Right lobe of liver (tissue), 6 donors: ENCODE measurements at places on chromosomes 16 and 17. TPM values are rescaled to one million over a fixed set of nuclear protein-coding genes. Genes with fewer than 3 reads are reported as not detected.

MYH13 gene
- total RNA-seq, result not detected

CDYL2 gene
- total RNA-seq, result 9.8 TPM

FOXO3B gene
- 0.49 TPM for total RNA-seq

ENPP7 gene
- 43.2 TPM for total RNA-seq

FAM20A gene
- total RNA-seq, result 86.0 TPM

KRT24 gene
- total RNA-seq, result not detected

DNA sequence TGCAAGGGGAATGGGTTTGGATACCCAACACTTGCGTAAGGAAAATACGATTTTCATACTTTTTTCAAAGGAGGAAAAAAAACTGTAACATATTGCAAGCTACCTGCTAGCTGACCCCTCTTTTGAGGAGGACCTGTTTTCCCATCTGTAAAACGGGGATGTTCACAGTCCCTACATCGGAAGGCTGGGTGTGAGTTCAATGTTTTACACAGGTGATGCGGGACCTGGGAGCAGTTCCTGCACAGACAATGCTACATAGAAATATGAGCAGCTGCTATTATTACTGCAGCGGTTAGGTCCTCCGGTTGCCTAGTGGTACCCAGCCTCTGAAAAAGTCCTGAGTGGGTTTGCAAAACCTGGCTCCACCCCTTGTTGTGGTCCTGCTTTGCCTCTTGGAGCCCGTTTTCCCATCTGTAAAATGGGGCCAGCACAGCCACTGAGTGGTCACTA is 3.5 kb downstream of the SOCS1 start:
- no peak overlapping the region for H3K4me3 ChIP-seq
- H3K27me3 ChIP-seq, result no peaks in the 10 kb centered on the region
- H3K36me3 ChIP-seq, result no peaks in the 10 kb centered on the region
- H3K27ac ChIP-seq, result no peak overlapping the region
- DNase-seq, result no peak

DNA sequence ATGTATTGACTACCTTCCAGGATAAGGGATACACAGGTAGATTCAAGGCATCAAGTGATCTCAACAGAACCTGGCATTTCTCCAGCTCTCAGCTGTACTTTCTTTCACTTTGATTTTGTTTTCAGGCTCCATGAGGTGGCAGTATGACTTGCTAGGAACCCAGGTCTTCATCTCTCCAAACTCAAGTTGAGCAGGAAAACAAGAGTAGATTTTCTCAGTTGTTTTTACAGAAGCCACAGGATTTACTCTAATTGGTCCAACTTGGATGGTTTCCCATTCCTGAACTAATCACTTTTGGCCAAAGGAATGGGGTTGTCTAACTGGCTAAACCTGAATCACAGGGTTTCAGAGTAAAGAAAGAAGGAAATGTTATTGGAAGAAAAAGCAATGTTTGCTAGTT is 146.6 kb downstream of the TRIM37 start:
- H3K4me3 ChIP-seq, result no peak overlapping the region
- H3K27ac ChIP-seq, result no peak overlapping the region
- H3K27me3 ChIP-seq, result no peaks in the 10 kb centered on the region
- H3K4me1 ChIP-seq, result no peaks in the 10 kb centered on the region

DNA sequence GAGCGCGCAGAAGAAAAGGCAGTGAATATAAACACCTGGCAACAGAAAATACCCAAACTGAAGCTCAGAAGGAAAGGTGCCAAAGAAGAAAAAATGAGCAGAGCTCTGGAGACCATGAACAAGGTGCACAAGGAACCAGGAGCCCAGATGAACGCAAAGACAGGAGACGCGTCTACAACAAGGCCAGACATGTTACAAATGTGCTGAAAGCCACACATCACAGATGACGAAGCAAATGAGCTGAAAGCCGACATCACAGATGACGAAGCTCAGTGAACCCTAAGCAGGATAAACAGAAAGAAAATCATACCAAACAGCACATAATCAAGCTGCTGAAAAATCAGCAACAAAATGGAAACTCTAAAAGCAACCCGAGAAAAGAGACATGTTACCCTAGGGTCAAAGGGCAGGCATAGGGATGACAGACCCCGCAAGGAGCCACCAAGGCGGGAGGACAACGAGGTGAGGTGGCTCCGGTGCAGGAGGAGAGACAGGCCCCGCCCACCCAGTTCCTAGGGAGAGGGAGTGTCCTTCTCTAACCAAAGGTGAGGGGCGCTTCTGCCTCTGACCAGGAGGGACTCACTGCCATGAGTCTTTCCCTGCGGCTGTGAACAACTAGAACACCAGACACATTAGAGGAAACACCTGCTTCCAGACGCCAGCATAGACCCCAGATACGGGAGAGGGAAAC is 39.1 kb downstream of the CCDC57 start:
- H3K4me1 ChIP-seq, result peaks cover 5% of the 10 kb centered on the region
- no peak overlapping the region for H3K4me3 ChIP-seq
- H3K27me3 ChIP-seq, result no peaks in the 10 kb centered on the region
- H3K36me3 ChIP-seq, result peaks cover 4% of the 10 kb centered on the region

- no peak overlapping the region for H3K4me3 ChIP-seq
- H3K4me1 ChIP-seq, result no peaks in the 10 kb centered on the region
- no peak for DNase-seq
- no peaks in the 10 kb centered on the region for H3K27me3 ChIP-seq
- H3K27ac ChIP-seq, result no peak overlapping the region
Observed at GRCh38 chr17:17518951-17519350, 22.8 kb upstream of the RASD1 start.

- H3K27ac ChIP-seq, result no peak overlapping the region
- no peak overlapping the region for H3K4me3 ChIP-seq
- peaks cover 68% of the 10 kb centered on the region for H3K36me3 ChIP-seq
Observed at GRCh38 chr16:71734511-71734910, 10.0 kb upstream of the PHLPP2 start.

DNA sequence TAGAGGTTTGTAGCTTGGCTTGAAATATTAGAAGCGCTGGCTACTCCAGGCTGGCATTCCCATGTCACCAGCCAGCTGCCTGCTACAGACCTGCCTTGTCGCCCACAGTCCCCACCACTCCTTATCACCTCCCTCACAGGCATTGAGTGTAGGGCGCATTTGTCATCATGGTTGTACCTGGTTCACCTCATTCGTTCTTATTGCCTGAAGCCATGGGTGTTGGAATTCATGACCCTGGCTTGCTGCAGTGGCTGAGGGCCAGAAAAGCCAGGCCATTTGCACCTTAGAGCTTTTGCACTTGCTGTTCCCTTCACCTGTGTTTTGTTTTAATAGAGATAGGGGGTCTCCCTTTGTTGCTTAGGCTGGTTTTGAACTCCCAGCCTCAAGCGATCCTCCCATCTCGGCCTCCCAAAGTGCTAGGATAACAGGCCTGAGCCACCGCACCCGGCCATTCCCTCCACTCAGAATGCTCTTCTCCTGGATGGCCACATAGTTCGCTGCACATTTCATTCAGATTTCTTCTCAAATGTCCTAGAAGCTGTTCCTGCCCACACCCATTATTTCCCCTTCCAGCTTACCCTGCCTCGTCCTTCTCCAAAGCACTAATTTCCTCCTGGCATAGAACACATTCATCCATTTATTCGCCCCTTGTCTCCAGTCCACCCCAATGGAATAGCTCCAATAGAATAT is 97.6 kb downstream of the C16orf78 start:
- H3K27me3 ChIP-seq, result no peaks in the 10 kb centered on the region
- no peak overlapping the region for H3K4me3 ChIP-seq
- H3K36me3 ChIP-seq, result no peaks in the 10 kb centered on the region
- DNase-seq, result no peak

- H3K4me1 ChIP-seq, result no peaks in the 10 kb centered on the region
- H3K4me3 ChIP-seq, result no peak overlapping the region
- no peaks in the 10 kb centered on the region for H3K27me3 ChIP-seq
- no peak for DNase-seq
Observed at GRCh38 chr17:29847527-29848400, 82.3 kb downstream of the SSH2 start.

DNA sequence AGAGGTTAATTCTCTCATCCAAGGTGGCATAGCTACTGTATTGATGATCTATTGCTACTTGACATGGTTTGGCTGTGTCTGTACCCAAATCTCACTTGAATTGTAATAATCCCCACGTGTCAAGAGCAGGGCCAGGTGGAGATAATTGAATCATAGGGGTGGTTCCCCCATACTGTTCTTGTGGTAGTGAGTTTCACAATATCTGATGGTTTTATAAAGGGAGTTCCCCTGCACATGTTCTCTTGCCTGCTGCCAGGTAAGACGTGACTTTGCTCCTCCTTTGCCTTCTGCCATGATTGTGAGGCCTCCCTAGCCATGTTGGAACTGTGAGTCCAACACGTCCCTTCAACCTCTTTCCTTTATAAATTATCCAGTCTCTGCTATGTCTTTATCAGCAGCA is 22.9 kb upstream of the CPPED1 start:
- no peak overlapping the region for H3K27ac ChIP-seq
- no peaks in the 10 kb centered on the region for H3K36me3 ChIP-seq
- H3K4me3 ChIP-seq, result no peak overlapping the region
- no peak for DNase-seq

DNA sequence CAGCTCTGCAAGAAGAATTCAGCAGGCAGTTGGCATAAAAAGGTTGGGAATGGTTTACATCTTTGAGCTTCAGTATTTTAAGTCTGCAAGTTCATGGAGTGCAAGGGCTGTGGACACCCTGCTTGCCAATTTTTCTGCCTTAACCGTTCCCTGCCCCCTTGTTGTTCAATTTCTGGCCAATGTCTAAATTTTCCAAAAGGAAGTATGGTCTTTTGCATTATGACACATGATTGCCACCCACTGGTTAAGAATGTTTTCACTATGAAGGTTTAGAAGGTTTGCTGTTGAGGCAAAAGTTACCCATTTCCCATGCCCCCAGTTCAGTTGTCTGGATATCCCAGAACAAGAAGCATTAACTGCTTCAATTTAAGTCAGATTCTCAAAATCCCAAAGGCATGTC is 441.9 kb downstream of the CDH13 start:
- no peaks in the 10 kb centered on the region for H3K4me1 ChIP-seq
- H3K27ac ChIP-seq, result no peak overlapping the region
- no peaks in the 10 kb centered on the region for H3K27me3 ChIP-seq
- DNase-seq, result no peak
- no peaks in the 10 kb centered on the region for H3K36me3 ChIP-seq

- H3K27me3 ChIP-seq, result no peaks in the 10 kb centered on the region
- no peaks in the 10 kb centered on the region for H3K36me3 ChIP-seq
- no peak overlapping the region for H3K27ac ChIP-seq
- DNase-seq, result peak; percentile 81
Observed at GRCh38 chr16:1300664-1301476, 8.6 kb upstream of the UBE2I start.

DNA sequence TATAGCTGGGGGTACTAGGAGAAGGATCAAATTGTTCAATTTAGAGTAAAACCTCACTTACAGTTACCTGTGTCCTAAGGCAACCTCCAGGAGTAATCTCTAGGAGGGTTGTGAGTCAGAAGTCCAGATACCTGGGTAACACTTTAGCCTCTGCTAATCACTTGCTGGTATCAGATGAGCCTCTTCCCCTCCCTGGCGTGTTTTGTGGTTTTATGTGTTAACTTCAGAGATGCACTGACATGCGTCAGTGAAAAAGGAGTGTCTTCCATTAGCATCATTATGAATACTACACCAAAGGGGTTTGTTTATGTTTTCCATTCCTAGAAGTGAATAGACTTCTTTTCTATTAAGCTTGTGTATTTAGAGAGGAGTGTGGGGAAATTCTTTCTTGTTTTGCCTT is 208.2 kb downstream of the FTO start:
- H3K36me3 ChIP-seq, result no peaks in the 10 kb centered on the region
- no peak overlapping the region for H3K27ac ChIP-seq
- no peaks in the 10 kb centered on the region for H3K27me3 ChIP-seq
- no peak for DNase-seq
- no peak overlapping the region for H3K4me3 ChIP-seq
- no peaks in the 10 kb centered on the region for H3K4me1 ChIP-seq

DNA sequence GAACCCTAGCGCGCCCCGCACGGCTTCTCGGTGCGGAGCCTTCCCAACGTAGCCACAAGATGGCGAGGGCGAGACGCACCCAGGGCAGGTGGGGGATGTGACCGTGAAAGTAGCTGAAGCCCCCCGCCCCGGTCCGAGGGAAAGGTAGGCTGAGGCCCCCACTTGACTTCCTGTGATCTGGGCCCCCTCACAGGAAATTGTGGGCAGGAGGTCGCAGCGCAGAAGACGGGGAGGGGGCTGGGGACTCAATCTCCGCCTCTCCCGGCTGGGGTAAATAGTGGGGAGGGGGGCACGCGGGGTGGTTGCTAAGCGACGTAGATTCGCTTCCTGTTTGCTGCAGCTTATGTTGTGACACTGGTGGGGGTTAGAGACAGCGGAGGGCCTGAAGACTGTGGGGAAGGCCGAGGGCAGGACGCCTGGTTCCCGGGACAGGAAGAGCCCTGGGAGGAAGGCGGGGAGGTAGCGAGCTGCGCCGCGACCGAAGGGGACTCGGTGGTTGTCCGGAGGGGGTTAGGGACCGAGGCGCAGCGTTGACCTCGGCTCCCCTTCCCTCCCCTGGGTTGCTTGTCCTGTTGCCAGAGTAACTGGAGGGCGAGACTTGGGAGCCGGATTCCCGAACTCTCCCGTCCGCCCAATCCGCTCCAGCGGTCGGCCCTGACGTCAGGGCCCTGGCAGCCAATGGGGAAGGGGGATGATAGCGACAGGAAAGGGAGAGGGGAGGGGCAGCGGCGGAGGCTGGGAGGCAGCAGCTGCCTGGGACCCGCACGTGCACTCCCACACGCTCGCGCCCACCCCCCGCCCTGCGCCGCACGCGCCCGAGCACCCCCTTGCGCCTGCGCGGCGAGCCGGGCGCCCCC is 1.2 kb downstream of the KDM6B start:
- H3K27me3 ChIP-seq, result no peaks in the 10 kb centered on the region
- peak overlapping the region; percentile 73 for H3K4me3 ChIP-seq
- peak; percentile 97 for DNase-seq
- peak overlapping the region; percentile 99 for H3K27ac ChIP-seq
- H3K36me3 ChIP-seq, result no peaks in the 10 kb centered on the region
- peaks cover 40% of the 10 kb centered on the region for H3K4me1 ChIP-seq

- no peaks in the 10 kb centered on the region for H3K4me1 ChIP-seq
- H3K36me3 ChIP-seq, result no peaks in the 10 kb centered on the region
- H3K27me3 ChIP-seq, result no peaks in the 10 kb centered on the region
- H3K27ac ChIP-seq, result no peak overlapping the region
Observed at GRCh38 chr16:13436641-13437412, 483.1 kb upstream of the ERCC4 start.

DNA sequence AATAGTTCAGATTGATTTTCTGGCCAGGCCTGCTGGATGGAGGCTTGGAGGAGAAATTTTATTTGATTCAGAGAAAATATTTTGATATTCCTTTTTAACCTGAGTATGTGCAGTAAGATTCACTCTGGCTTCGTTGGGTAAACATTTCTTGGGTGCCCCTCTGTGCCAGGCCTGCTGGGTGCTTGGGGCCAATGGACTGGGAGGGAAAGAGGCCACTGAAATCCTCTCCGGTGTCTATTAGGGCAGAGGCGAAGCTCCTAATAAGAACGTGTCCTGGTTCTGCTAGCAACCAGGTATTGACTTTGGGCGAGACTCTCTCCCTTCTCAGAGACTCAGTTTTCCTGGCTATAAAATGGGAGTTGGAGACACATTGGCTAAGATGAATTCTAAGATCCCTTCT is 122.5 kb downstream of the CYLD start:
- peaks cover 8% of the 10 kb centered on the region for H3K4me1 ChIP-seq
- H3K36me3 ChIP-seq, result no peaks in the 10 kb centered on the region
- no peak for DNase-seq
- no peak overlapping the region for H3K4me3 ChIP-seq
- H3K27me3 ChIP-seq, result no peaks in the 10 kb centered on the region
